T-helper 22 cell (primary cell): ENCODE measurements at places on chromosomes 1 and 21.

DNA sequence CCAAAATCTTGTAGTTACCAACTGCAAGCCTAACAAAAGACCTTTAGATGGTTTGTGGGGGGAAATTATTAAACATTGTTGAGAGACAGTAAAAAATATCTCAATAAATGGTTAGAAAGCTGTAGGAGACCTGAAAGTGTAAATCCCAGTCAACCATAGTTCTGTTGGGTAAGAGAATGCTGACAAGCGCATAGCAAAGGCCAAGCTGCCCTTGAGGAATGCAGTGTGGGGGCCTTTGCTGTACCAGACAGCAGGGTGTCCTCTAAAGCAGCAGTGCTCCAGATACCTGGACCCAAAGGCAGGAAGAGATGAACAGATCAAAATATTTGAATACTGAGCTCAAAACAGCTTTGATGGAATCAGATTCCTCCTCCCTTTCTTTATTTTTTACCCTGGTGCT is 54.6 kb downstream of the OBSCN start:
- DNase-seq, result no peak

DNA sequence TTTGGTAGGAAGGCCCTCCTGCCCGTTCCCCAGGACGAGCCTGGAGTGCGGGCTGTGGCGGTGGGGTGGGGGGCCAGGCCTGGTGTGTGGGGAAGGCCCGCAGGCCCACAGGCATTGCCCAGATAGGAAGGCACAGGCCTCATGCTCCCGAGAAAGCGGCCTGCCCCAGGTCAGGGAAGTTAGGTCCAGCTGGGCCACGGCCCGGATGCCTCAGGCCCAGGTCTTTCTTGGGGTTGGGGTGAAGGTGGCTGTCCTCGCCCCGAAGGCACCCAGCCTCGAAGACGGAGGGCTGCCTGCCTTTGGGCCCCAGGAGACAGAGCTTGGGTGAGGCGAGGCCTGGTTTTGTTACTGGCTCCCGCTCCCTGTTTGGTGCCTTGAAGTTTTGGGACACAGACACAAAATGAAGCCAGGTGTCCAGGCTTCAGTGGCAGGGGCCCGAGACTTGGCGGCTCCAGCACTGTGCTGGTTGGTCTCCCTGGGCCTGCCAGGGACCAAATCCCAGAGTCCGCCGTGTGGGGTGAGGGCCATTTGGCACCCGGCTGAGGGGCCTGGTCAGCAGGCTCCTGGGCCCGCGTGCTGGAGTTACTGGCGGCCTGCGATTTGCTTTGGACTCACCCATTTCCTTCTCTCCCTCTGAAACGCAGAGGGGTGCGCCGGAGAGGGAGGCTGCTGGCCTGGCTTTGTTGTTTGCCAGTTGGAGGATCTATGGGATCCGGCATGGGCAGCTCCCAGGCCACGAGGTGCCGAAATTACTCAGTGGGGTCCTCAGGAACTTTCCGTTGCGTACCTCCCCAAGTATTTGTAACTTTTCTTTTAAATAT is 2.0 kb downstream of the SKI start:
- DNase-seq, result no peak

DNA sequence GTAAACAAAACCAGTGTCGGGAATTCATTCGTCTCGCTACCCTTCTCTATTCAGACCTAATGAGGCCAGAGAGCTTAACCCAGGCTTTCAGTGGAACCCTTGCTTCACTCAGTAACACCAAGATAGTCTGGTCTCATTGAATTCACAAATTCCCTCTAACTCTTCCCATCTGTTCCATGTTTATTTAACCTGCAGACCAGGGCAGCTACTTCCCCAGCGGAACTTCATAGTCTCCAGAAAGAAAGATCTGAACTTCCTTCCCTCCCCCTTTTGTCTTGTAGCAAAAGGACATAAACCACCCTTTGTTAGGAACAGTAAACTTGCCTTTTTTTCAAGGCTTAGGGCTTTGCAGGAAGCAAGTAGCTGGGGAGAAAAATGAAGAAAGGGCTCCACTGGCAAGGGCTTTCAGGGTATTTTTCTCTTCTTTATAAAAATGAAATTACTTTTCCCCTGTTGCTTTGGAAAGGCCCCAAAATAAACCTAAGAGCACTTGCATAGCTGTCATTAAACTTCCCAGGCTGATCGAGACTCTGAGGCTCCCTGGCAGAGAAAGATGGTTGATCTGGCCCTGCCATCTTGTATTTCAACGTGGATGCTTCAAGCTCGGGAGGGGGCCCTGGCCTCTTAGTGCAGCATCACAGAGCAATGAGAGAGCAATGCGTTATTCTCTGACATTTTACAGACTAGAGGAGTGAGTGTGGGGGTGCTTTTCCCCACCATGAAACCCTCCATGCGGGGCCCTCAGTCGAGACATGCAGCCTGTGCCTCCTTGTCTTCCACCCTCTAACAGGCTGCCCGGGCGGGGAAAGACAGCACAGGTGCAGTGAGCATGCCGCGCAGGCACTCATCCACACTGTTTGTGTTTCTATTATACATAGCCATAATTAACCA is 30.0 kb downstream of the MIS18A start:
- no peak for DNase-seq

GRCh38 chr1:63316598-63316983 is 5.8 kb upstream of the FOXD3 start:
- DNase-seq, result no peak

GRCh38 chr21:44263768-44264167 is 2.1 kb upstream of the DNMT3L start:
- no peak for DNase-seq

GRCh38 chr21:39658066-39658465 is 45.3 kb downstream of the B3GALT5 start:
- no peak for DNase-seq

GRCh38 chr1:147201786-147202185 is 23.4 kb downstream of the FMO5 start:
- no peak for DNase-seq

DNA sequence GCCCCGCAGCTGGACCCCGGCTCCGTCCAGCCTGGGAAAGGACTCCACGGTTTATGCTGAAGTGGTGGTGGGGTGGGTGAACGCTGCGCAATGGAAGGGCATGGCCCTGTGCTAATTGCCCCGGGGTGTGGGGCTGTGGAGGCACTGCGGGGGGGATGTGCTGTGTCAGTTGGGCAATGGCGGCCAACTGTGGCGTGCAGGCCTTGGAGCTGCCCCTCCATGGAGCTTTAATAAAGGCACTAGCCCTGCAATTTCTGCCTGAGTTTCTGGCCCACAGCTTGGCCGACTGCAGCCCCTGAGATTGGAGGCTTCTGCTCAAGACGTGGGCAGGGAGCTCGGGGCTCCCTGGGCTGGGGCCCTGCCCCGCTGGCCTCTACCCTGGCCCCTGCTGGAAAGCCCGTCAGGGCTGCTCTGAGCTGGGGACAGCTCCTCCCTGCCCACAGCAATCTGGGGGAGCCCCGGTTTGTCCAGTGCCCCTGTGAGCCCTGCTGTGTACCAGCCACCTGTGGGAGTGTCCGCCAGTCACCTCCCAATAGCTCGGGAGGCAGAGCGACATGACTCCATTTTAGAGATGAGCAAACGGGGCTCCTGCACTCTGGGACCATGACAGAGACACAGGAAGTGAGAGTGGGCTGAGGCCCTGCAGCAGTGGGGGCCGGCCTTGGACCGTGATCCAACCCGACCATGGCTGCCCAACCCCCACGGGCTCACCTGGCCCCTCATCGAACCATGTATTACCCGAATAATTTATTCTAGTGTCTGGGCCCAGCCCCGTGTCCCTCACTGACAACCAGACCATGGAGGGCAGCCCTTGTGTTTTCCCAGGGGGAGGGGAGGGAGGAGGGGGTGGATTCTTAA is 8.7 kb upstream of the TNFRSF14 start:
- peak; percentile 29 for DNase-seq

- no peak for DNase-seq
Measured at GRCh38 chr1:5311634-5312292, 657.4 kb downstream of the AJAP1 start.

DNA sequence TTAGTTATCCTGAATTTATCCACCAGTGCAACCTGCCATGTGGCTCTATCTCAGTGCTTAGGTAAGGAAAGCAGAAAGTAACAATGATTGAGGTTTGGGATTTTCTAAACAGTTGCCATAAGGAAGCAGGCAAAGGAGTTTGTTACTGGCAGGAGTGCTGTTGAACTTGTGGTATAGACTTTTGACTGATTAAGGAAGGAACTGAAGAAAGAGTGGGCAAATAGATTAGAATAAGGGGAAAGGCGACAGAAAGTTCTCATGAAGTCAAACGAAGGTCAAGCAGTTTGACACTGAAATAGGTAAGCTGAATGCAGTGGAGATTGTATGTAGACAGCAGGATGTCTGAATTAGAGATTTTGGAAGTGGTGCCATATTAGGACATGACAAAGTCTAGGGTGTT is 24.2 kb upstream of the CR2 start:
- DNase-seq, result no peak

DNA sequence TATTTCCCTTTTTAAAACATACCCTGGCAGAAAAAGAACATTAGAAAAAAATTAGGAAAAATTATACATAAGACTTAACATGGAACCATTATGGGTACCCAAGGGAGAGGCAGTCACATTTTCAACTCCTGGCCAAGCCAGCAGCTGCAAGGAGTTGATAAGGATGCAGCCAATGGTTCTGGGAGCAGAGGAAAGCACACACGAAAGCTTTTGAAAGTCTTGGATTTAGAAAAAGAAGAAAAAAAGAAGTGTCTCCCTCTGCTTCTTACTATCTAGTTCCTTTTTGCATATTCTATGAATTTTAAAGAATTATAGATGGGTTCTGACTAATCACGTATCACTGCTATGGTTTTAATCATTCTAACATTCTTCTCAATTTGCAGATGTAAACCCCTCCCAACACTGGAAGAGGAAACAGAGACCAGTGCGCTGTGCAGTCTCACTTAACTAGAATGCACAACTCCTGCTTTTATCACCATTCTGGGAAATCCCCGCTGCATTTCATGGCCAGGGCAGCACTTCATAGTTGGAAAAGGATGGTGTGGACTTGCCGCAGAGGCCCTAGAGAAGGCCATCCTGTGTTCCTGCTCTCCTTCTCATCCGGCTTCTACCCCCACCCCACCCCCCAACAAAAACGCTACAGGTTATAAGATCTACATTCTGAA is 2.7 kb upstream of the CD58 start:
- DNase-seq, result no peak

GRCh38 chr1:186244825-186245224 is 130.2 kb downstream of the TPR start:
- no peak for DNase-seq

- no peak for DNase-seq
Measured at GRCh38 chr21:23986214-23986613, 1621.1 kb downstream of the MRPL39 start.

- DNase-seq, result no peak
Measured at GRCh38 chr1:29708796-29709703, 472.7 kb downstream of the PTPRU start.

DNA sequence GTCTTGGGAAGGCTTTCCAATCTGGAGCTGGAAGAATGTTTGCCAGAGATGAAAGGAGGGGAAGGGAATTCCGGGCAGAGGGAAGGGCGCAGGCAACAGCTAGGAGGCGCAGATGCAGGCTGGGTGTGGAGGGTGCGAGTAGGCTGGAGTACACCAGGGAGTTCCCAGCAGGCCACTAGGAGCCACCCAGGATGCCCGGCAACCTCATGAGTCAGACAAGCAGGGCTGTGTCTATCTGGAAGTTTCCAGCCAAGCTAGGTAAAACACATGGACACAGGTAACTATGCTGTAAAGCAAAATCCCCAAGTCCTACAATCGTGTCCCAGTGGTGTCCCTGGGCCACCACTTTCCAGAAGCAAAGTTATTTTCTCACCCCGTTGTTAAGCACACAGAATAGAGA is 990 bp upstream of the NBL1 start:
- DNase-seq, result no peak

DNA sequence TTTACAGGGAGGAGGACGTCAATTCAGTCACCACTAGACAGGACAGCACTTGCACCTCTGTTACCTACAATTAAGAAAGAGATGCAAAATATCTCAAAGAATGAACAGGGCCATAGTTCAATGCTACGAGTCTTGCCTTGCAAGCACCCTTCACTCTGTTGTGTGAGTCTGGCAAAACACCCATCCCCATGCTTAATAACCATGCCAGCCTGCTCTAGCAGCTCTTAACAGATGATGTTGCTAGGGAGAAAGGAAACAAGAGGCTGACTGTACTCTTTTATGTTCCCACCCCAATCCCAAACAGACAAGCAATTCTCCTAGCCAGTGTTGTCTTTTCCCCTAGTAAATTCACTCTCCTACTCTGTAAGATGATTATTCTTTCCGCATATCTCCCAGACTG is 5.3 kb downstream of the CBR1 start:
- no peak for DNase-seq

DNA sequence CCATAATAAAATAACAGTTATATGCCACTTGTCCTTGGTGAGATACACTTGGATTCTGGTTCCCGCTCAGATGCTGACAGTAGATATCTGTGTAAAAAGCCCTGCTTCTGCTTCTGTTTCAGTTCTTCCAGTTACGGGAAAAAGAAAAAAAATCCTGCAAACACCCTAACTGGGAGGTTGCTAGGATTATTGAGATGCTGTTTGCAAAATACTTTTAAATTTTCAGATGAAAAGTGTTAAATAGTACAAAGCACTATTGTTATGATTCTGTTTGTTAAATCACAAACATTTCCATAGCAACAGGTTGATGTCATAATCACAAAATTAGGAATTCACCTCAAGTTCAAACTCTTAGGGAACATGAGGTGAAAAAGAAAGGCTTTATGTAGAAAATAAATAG is 232.3 kb downstream of the HMCN1 start:
- DNase-seq, result no peak

- DNase-seq, result no peak
Measured at GRCh38 chr21:37571442-37571841, 204.9 kb downstream of the DYRK1A start.

- DNase-seq, result no peak
Measured at GRCh38 chr1:178284058-178284457, 190.2 kb downstream of the RASAL2 start.

GRCh38 chr21:33890187-33890586 is 25.4 kb downstream of the ATP5PO start:
- DNase-seq, result no peak

GRCh38 chr1:246020211-246020954 is 486.7 kb downstream of the SMYD3 start:
- no peak for DNase-seq

- DNase-seq, result no peak
Measured at GRCh38 chr1:70427976-70428375, 16.9 kb downstream of the CTH start.

GRCh38 chr1:153608742-153609584 is 4.0 kb downstream of the S100A16 start:
- DNase-seq, result no peak

- no peak for DNase-seq
Measured at GRCh38 chr1:87103074-87103473, 188.6 kb downstream of the HS2ST1 start.

DNA sequence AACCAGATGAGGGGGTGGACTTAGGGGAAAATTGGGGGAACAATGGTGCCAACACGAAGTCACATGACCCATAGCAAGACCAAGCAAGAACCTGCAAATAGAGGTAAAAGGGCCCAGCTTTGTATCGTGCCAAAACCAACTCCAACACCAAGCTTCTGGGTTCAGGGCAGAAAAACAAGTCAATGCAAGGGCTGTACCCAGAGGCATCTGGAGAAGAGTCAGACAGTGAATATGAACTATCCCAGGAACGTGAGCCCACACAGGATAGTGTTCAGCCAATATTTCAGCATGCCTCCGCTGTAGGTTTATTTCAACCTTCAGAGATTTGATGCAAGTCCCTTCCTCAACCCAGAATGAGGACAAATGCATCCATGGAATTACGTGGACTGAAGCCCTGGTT is 15.0 kb upstream of the ZMYM6 start:
- DNase-seq, result no peak
